AG08395 (cell line): ENCODE measurements at places on chromosomes 7 and 10.

DNA sequence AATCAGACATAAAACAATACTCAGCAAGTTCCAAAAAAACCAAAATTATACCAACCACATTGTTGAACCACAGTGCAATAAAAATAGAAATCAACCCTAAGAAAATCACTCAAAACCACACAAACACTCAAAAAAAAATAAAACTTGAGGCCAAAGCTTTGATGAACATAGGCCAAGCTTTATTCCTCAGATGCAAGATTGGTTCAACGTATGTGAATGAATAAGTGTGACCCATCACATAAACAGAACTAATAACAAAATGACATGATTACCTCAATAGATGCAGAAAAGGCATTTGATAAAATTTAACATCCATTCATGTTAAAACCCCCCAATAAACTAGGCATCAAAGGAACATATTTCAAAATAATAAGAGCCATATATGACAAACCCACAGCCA lies 506.1 kb upstream of the FZD8 start:
- no peak for DNase-seq

DNA sequence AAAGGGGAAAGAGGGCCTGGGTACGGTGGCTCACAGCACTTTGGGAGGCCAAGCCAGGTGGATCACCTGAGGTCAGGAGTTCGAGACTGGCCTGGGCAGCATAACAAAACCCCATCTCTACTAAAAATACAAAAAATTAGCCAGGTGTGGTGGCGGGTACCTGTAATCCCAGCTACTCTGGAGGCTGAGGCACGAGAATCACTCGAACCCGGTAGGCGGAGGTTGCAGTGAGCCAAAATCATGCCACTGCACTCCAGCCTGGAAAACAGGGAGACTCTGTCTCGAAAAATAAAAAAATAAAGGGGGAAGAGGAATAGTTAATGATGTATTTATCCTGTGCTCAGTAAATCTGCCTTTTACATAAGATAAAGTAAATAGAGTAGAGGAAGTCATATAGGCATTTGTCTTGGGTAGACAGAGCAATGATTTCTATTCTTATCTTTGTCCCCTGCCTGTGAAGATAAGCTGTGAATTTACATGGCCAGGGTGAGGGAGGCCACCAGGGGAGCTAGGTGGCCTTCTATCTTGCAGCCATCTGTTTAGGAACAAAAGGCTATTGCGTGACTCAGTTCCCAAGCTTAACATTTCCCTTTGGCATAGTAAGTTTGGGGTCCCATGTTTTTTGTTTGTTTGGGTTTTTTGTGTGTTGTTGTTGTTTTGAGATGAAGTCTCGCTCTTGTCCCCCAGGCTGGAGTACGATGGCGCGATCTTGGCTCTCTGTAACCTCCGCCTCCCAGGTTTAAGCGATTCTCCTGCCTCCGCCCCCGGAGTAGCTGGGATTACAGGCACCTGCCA lies 73.2 kb upstream of the GTF2I start:
- no peak for DNase-seq

- peak; percentile 65 for DNase-seq
These were observed 11.7 kb downstream of the AASS start for GRCh38 chr7:122132341-122132740.

- no peak for DNase-seq
These were observed 71.7 kb downstream of the TAF3 start for GRCh38 chr10:7889947-7890542.

DNA sequence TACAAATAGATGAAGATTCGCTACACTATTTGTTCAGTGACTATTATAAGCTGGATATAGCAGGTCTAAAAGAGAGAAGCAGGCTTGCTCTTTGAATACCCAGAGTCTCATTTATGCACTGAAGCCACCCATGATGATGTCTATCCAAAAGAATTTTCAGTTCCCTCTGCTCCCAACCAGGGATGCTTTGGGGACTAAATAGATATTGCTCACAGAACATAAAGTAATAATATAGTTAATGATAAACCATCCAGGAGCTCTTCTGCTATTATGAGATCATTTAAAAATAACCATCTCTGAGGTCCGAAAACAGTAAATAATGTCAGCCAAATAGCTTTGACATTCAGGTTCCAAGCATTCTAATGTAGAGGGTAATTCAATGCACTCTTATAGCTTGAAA lies 875.4 kb downstream of the SORCS3 start:
- DNase-seq = no peak

- DNase-seq = peak; percentile 46
These were observed 110.8 kb upstream of the LRGUK start for GRCh38 chr7:134016223-134016941.

- DNase-seq = peak; percentile 24
These were observed 47.7 kb upstream of the SFMBT2 start for GRCh38 chr10:7458556-7458955.

GRCh38 chr10:121873236-121873635 lies 54.6 kb downstream of the ATE1 start:
- DNase-seq = no peak

- no peak for DNase-seq
These were observed 37.0 kb downstream of the MRPS33 start for GRCh38 chr7:140977741-140978140.

GRCh38 chr7:101998029-101998905 lies 180.8 kb downstream of the CUX1 start:
- DNase-seq = peak; percentile 44

- no peak for DNase-seq
These were observed 5.8 kb upstream of the FEZF1 start for GRCh38 chr7:122310119-122311021.

DNA sequence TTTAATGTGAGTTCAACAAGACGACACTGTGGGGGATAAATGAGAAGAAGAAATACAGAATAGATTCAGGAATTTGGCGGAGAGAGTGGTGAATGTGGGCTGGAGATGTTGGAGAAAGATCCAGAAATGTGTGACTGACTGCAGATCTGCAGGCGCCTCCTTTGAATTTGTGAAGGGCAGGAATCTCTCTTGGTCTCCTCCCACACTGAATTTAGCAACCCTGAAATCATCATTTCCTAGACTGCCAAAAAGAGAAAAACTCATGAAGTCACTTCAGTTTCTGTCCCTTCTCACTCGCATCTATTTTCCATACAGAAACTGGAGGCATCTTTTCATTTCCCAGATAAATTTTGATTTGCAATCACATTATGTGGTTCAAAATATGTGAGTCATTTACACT lies 128.7 kb downstream of the GNAI1 start:
- peak; percentile 66 for DNase-seq

- peak; percentile 84 for DNase-seq
These were observed 75.7 kb downstream of the LYZL2 start for GRCh38 chr10:30553626-30554439.

GRCh38 chr7:85322252-85322651 lies 135.4 kb upstream of the SEMA3D start:
- no peak for DNase-seq

DNA sequence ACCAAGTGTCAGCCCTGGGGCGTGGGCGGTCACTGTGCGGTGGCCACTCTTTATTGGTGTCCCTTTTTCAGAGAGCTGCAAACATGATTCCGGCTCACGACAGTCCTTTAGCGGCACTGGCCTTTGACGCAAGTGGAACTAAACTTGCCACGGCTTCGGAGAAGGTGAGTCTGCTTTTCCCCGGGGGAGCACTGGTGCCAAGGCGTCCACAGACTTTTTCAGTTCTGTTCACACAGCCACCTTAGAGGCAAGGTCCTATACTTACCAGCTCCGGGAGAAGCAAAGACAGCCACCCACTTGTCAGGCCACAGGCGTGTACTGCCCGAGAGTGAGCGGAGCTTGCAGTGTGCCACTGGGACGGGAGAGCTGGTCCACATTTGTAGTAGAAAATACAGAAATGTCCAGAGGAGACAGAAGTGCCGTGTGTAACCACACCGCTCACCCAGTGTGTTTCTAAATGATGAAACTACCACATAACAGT lies 27.9 kb downstream of the WIPI2 start:
- DNase-seq = no peak

- peak; percentile 14 for DNase-seq
These were observed 8.5 kb downstream of the OR2A7 start for GRCh38 chr7:144256112-144256511.

DNA sequence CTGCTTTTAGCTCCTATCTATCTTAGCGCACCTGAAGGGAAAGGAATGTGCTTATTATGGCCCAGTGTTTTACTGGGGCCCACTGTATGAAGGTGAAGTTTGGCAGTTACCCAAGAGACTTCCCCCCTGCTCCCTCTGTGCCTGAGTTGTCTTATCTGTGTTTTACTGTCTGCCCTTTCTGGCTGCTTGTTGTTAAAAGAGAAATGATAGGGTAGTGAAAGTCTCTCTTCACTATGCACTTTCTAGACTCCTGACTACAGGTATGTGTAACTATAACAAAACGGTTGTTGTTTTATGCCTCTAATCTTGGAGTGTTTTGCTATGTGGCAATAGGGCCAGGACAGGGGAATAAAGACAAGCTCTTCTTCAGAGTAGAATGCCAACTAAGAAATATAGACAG lies 326.9 kb downstream of the KIF20B start:
- no peak for DNase-seq

DNA sequence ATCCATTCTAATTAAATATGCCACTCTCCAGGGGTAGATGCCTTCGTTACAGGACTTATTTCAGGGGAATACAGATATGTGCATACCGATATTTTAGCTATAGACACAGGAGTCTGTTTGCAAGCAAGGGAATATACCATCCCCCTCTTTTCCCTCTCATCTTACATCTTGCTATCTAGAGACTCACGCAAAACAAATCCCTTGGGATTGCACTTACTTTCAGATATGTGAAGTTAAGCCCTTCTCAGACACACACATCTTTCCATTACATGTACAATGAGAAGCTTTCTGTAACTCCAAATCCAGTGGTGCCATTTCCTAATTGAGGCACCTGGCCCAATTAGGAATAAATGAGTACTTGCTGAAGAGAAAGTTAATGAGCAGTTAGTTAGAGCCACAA lies 250.4 kb upstream of the FZD8 start:
- DNase-seq = no peak

GRCh38 chr7:21253740-21254687 lies 173.9 kb upstream of the SP4 start:
- peak; percentile 23 for DNase-seq

DNA sequence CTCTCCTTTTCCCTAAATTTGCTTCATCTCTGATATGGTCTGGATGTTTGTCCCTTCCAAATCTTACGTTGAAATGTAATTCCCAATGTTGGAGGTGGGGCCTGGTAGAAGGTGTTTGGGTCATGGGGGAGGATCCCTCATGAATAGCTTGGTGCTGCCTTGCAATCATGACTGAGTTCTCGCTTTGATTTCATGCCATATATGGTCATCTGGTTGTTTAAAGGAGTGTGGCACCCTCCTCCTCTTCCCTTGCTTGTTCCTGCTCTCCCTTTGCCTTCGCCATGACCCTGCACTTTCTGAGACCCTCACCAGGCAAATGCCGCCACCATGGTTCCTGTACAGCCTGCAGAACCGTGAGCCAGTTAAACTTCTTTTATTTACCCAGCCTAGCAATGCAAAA lies 14.5 kb downstream of the NOBOX start:
- DNase-seq = no peak

DNA sequence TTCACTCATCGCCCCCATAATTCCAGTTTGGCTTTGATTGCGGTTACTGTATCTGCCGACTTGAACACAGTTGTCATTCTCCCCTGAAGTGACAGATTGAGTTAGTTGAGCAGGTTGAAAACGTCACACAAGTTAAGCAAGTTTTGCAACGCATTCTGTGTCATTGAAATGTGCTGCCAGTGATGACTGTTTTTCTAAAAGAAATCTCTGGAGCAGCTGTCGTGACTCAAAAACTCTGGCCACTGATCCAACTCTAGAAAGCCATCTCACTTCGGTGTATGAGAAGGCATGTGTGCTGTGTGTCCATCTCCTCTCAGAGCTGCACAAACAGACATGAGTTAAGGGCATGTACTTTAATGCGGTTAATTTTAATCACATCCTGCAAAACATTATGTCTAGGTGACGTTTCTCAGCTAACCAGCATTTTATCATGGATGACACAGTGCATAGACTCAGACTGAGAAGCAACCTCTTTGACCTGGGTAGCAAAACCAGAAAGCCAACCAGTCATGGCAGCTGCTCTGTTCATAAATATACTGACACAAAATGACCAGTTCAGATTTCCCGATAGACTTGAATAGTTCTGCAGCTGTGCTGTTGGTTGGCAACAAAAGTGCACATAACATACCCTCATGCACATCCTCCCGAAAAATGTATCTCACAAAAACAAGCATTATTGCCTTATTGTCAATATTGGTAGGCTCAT lies 69.3 kb downstream of the CSTF2T start:
- DNase-seq = peak; percentile 54

GRCh38 chr7:135430626-135431025 lies 79.3 kb downstream of the CNOT4 start:
- DNase-seq = no peak

GRCh38 chr7:38934051-38934450 lies 25.1 kb upstream of the VPS41 start:
- no peak for DNase-seq

GRCh38 chr7:92325173-92325572 lies 79.4 kb downstream of the ANKIB1 start:
- no peak for DNase-seq

DNA sequence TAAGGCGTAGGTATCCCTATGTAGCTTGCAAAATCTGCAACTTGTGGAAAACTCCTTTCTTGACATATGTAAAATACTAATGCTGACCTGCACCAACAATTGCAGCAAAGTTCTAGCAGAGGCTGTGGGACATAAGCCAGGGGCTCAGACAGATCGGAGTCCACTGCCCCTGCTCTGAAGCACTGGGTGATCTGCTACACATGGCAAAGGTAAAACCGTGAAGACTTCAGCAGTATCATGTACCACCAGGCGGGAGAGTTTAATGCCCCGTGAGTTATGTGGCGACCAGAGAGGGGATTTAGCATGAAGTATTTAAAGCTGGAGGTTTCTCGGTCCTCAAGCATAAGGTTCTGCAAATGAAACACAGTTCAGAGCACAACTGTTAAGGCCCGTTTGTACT lies 76.4 kb downstream of the ABCC2 start:
- DNase-seq = no peak

GRCh38 chr7:154872811-154873499 lies 130.0 kb downstream of the PAXIP1 start:
- no peak for DNase-seq

DNA sequence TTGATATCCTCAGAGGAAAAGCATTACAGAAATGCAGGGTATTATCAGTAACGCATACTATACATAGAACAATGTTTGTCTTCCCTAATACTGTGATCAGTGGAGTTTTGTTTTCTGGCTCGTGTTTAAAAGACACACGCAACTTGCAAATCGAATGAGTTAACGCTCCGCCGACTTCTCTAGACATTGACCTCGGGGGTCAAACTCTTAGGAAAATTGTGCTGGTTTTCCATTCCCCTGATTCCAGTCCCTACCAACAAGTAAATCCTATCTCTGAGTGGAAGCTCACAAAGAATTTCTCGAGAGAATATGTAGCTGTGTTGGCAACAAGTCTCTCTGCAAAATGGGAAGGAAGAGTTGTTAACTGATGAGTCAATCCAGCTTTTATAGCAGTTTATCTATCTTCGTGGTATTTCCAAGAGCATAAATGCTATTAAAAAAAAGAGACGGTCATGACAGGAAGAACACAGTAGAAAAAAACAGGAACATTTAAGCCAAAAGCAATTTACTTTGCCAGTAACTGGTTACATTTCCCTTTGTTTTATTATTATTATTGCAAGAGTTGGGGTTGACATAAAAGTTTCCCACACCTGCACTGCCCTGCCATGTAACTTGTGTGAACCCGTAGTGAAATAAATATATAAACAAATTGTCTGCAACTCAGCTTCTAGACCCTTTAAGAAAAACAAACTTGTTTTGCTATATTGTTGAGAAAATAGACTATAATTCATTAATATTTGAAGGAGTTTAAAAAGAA lies 144.4 kb downstream of the ARID5B start:
- DNase-seq = peak; percentile 61
